ENCODE measurements at places on chromosomes 12 and 14.

DNA sequence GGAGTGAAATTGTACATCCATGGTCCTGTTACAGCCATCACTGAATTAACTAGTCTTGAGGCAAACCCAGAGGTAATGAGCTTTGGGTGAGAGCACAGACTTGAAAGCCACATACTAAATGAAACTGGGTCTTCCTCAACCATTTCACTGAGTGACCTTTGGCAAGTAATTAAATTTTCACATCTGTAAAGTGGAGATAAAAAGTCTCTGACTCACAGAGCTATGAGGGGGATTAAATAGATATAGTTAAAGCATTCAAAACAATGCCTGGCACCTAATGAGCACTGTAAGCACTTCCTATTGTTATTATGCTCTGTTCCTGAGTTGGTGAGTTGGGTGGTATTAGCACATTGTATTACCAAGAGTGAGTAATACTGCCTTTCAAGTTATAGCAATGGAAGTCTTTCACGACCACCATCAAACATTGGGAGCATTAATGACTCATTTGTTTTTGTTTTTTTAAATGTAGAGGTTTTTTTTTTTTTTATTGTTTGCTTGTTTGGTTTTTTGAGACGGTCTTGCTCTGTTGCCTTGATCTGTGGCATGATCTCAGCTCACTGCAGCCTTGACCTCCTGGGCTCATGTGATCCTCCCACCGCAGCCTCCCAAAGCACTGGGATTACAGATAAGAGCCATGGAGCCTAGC, 12.5 kb upstream of the STRN3 start:
- no peak for DNase-seq

- no peak for DNase-seq
Observed at GRCh38 chr14:105490267-105490571, 827 bp upstream of the TEDC1 start.

DNA sequence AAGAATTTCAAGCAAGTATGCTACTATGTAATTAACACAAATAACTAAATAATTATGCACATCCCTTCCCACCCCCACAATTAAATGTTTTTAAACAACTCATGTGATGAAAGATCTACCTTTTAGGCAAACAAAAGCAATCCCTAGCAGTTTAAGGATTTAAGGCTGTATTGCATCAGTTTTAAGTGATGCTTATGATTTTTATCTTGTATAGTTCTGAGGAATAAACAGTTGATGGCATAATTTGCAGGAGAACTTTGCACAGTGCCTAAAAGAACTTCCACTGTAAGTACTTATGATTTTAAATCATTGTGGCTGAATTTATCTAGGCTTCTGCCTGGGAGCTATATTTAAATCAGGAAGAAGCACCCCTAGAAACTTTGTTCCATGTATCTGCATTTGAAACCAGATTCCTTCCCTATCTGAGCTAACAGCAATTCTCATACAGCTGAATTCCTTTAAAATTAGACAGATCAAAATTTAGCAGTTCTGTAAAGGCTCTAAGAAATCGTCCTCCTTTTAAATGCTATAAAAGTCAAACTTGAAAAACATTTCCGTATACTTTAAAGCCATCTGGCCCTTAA, 388.6 kb downstream of the BCAT1 start:
- no peak for DNase-seq

- DNase-seq = no peak
Observed at GRCh38 chr14:73661872-73662271, 17.1 kb downstream of the DNAL1 start.

- DNase-seq = no peak
Observed at GRCh38 chr12:86134561-86134960, 121.6 kb downstream of the MGAT4C start.

DNA sequence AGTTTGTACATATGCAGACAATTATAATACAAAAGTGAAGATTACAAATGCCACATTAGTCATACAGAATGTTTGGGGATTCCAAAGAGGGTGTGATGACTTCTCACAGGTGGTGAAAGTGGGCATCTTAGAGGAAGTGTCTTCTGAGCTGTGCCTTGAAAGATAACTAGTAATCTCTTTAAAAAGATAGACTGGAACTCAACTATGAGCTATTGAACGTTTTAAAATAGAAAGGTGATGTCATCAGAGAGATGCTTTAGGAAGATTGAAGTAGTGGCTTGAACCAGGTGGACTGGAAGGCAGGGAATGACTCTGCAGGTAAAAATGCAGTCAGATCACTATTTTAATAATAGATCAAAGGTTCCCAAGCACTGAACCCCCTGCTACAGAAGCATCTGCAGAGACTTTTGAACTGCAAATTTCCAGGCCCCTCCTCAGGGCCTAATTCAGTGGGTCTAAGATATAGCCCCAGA, 50.3 kb downstream of the SYT1 start:
- DNase-seq = no peak

DNA sequence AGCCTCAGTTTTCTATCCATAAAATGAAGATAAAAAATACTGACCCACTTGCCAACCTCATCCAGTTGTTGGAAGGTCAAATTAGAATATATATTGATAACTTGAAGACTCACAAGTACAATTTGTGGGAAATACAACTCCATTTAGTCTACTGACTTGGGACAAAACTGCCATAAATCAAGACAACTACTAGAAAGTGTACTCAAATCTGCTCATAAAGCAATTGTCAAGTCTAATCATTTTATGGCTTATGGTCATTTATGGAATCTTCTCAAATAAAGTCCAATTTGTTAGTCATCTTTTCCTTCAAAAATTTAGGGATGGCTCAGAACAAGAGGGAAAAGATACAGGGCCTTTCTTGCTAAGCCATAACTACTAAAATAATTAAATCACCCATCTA, 7.0 kb downstream of the BTG1 start:
- no peak for DNase-seq

- peak; percentile 14 for DNase-seq
Observed at GRCh38 chr14:65103150-65103760, 938 bp upstream of the MAX start.

GRCh38 chr12:41452838-41453407, 264.8 kb downstream of the PDZRN4 start:
- DNase-seq = no peak

DNA sequence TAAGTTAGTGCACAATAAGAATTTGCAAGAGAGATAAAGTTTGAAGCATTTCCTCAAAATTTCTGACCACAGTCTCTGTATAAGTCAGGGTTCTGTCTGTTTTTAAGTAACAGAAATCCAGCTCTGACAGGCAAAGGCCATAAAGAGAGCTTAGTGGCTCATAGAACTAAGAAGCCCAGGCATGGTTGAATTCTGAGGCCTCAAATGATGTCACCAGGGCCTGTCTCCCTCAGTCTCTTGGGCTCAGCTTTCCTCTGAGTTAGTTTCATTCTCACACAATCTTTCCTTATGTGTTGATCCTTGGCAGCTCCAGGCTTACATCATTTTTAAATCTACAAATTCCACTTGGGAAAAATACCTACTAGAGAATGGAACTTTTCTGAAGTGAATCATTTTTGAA, 173.4 kb upstream of the ATP2B1 start:
- no peak for DNase-seq

GRCh38 chr12:129788506-129789084, 115.2 kb downstream of the TMEM132D start:
- DNase-seq = no peak

GRCh38 chr14:37643701-37644100, 48.3 kb downstream of the TTC6 start:
- no peak for DNase-seq

DNA sequence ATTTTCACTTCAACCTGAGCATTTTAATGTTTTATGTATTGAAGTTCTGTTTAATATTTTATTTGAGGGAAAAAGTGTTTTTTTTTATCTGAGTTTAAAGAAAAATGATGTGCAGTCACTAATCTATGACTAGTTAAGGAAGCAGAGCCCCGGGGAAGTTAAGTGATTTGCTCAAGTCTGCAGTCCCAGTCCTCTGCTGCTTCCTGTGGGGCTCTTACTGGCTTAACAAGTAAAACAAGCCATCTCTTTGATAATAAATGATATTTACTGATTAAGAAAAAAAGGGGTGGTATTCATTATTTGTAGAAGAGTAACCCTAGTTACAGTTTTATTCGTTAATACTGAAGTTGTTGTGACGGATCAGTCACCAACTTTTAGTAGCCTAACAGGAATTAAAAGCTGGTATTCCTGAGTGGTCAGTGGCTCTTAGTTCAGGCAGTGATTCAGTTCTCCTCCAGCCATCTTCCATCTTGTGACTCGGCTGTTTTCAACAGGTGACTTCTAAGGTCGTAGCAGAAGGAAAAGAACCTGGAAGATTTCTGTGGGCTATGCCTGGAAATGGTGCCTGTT, 21.7 kb downstream of the BICDL1 start:
- DNase-seq = no peak

DNA sequence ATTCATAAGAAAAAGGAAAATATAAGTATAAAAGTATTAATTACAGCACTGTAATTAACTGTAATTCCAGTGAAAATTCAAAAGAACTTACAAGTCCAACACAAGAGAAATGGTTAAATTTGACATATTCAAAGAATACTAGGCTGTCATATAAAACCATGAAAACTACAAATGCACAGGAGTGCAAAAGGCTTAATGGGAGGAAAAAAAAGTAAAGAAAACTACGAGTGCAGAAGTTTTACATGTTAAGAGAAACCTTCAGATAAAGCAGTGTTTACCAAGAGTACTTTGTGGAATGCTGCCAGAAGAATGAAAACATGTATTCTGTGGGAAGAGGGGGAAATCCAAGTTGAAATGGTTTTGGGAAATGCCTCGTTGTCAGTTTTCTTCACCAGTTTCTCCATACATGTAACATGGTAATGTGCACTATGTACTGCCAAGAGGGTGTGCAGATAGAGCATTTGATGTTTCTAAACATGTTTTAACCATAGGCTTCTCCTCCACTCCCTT, 9.1 kb downstream of the HEATR5A start:
- no peak for DNase-seq

- DNase-seq = peak; percentile 40
Observed at GRCh38 chr12:12266389-12266872, 413 bp downstream of the LRP6 start.

DNA sequence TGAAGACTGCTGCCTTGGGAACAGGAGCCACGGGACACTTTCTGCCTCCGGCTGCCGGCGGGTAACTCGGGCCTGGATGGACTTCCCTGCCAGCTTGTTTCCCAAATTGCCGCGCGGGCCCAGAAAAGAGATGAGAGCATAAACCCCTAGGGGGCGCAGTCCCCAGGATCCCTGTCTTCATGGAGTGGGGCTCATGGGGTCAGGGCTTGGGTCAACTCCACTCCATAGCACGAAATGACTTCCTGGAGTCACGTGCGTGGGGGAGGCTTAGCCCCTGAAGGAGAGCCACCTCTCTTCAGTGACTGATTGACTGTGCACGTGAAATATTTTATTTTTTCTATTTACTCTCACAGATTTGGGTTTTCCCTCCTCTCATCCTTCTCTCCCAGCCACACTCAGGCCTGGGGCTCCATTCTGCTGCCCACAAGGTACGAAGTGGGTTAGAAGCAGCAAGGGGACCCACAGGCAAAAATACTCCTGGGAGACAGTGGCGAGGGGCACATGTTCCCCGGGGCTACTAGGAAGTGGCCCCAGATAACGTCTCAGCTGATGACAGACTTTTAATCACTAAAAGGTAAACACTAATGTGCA, 10.0 kb downstream of the PGF start:
- DNase-seq = no peak

DNA sequence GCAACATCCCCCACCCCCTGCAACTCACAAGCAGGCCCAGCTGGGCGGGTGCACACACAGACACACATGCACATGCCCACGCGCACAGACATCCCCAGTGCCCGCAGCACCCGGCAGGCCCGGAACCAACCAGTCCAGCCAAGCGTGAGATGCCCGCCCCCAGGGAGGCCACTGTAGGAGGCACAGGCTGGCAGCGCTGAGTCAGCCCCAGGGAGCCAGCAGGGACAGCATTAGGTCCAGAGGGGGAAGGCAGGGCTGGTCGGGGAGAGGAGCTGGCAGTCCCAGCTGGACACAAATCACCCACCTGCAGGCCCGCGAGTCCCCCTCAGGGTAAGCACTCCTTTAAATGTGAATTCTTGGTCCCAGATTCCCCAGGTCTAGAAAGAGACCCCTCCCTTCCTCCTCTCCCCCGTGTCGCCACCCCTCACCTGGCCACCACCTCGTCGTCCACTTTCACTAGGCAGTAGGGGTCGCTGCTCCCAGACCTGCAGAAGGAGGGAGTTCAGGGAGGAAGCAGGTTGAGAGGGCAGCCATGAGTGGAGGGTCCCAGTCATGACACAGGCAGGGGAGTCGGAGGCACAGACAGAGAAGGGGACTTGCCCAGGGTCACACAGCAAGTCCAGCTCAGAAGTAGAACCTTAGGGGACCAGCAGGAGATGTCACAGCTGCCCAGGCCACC, 5.0 kb downstream of the RASAL1 start:
- peak; percentile 76 for DNase-seq

DNA sequence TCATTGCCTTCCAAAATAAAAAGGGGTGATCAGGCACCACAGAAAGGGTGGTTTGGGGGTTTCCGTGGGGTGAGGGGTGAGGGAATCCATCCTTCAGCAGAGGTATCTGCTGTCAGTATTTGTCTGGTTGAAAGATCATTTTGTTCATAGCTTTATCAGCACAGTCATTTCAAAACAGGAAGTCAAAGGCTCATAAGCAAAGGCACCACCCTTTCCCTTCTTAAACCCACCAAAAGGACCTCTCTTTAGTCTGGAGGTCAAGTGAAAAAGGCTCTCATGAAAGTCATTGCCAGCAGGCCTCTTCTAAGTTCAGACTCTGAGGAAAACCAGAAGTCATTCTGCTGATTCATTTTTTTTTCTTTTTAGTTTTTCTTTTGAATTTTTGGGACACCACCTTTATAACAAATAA, 6.2 kb downstream of the CHST11 start:
- no peak for DNase-seq

DNA sequence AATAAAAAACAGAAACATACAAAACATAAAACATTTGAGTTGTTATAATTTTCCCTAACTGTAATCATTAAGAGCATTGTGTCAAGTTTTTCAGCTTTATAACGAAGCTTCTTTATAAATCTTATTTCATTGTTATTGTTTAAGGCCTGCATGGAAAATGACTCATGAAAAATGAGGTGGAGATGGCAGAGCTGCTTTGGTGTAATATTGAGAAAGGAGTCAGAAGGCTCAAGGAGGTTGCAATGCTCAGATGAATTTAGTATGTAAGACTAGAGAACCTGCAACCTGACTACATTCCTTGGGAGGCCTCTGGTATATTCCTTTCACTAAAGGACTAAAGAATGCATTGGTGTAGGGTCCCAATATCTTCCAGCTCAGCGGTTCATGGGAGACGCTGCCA, 61.5 kb downstream of the TMEM30B start:
- no peak for DNase-seq

DNA sequence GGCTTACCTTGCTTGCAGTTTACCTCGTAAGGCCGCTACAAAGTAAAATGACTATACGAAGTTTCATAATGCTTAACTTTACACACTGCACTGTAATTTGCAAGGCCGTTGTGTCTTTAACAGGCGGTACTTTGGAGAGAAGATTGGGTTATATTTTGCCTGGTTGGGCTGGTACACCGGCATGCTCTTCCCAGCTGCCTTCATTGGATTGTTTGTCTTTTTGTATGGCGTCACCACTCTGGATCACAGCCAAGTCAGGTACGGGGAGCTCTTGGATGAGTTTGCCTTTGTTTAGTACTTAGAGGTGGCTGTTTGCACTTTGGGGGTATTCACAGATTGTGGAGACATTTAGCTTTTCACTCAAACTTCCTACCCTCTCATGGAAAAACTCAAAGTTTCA, 167.8 kb downstream of the SLC5A8 start:
- no peak for DNase-seq

GRCh38 chr14:64704143-64704742, at the start of gene PLEKHG3:
TSS of gene PLEKHG3 (plus strand) at chr14:64704424. CDS start at chr14:64727632, 23,208 bp downstream.
- peak; percentile 88 for DNase-seq

GRCh38 chr12:3326850-3327780, 163.9 kb upstream of the PRMT8 start:
- DNase-seq = no peak

GRCh38 chr12:1351926-1352325, 242.5 kb downstream of the FBXL14 start:
- DNase-seq = no peak

All from Ammon's horn (tissue), 1 donor.